ENCODE measurements at places on chromosomes 7 and 10. TPM values are rescaled to one million over a fixed set of nuclear protein-coding genes. Genes with fewer than 3 reads are reported as not detected.
A peak's percentile ranks its signal among the peaks of the same experiment; 100 is the strongest.

- H3K4me1 ChIP-seq, result no peaks in the 10 kb centered on the region
- H3K36me3 ChIP-seq, result no peaks in the 10 kb centered on the region
- no peak overlapping the region for H3K27ac ChIP-seq
Observed at GRCh38 chr10:17882557-17882956, 69.2 kb upstream of the SLC39A12 start.

DNA sequence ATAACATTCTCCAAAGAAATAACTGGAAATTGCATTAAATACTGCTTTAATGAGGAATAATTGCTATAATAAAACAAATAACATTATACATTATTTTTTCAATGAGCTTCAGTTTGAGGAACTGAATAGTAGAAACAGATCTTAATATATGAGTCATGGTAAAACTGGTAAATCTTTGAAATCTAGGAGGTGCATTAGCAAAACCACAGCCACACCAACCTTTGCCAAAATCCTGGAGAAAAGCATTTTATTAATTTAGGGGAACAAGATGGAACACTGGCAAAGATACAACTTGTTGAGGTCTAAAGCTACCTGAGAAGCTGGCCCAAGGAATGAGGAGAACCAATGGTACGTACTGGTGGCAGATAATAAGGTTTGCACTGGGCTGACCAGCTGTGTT, 5.4 kb upstream of the ASL start:
- DNase-seq, result no peak
- H3K27ac ChIP-seq, result no peak overlapping the region
- no peaks in the 10 kb centered on the region for H3K4me1 ChIP-seq
- no peak overlapping the region for H3K4me3 ChIP-seq

The NPC1L1 gene
- total RNA-seq, result not detected

- H3K4me1 ChIP-seq, result peaks cover 30% of the 10 kb centered on the region
- no peaks in the 10 kb centered on the region for H3K27me3 ChIP-seq
- DNase-seq, result no peak
- H3K36me3 ChIP-seq, result no peaks in the 10 kb centered on the region
- peak overlapping the region; percentile 23 for H3K4me3 ChIP-seq
Observed at GRCh38 chr10:75166623-75166972, 44.0 kb upstream of the VDAC2 start.

The NEUROD6 gene
- not detected for total RNA-seq

The ZMIZ1 gene
- 34.7 TPM for total RNA-seq

The ZNF789 gene
- total RNA-seq, result 12.3 TPM

The MINDY4 gene
- 2.4 TPM for total RNA-seq

- H3K36me3 ChIP-seq, result peaks cover 21% of the 10 kb centered on the region
- H3K27ac ChIP-seq, result no peak overlapping the region
- no peak overlapping the region for H3K4me3 ChIP-seq
- H3K27me3 ChIP-seq, result no peaks in the 10 kb centered on the region
Observed at GRCh38 chr10:12213621-12214020, 17.6 kb downstream of the CDC123 start.

DNA sequence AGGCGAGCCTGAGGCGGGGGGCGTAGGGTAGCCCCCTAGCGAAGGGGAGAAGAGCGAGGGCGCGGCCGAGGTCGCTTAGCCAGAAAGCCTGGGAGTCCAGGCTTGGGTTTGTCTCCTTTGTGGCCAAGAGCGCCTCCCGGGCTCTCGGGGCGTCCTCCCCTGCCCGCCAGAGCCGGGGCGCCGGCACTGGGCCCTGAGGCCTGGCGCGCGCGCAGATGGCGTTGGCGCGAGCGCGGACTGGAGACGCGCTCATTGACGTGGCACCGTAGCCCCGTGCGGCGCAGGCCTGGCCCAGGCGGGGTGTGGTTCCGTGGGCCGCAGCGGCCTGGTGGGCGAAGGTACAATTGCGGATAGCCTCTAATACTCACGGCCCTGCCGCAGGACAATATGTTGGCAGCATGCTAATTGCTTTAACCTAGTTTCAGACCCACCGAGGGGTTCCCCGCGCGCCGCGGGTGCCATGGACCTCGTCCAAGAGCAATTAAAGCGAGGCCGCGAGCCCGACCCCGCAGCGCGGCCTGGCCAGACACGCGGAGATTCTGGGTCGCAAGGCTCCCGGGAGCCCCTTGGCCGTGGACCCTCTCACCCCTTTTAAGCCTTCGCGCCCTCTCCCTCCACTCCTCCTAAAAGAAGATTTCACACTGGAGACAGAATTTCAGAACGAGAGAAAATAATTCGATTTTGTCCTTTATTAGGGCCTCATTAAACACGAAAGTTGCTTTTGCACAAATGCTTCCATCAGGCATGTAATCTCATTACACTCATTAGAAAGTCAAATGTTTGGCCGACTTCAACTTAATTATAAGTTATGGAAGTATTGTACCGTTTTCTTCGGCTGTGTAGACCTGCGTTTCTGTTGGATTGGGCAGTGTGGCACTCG, 3.1 kb downstream of the PTF1A start:
- H3K4me3 ChIP-seq, result no peak overlapping the region
- H3K27me3 ChIP-seq, result peaks cover 27% of the 10 kb centered on the region
- no peaks in the 10 kb centered on the region for H3K36me3 ChIP-seq
- no peaks in the 10 kb centered on the region for H3K4me1 ChIP-seq
- H3K27ac ChIP-seq, result no peak overlapping the region

The VAX1 gene
- total RNA-seq, result not detected

The CHST3 gene
- total RNA-seq, result 0.07 TPM

The LIPM gene
- not detected for total RNA-seq

DNA sequence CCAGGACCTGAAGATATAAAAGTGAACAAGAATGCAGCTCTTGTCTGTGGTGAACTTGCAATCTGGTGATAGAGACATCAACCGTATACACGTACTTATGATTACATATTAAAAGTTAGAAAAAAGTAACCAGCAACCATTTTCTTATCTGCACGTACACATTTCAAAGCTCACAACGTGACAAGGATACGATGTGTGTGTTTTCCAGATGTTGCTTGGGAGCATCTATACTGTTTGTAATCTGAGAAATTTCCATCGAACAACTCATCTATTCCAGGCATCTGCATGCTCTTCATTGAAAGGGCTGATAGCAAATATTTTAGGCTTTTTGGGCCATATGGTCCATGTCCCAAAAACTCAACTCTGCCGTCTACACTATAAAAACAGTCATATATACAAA, 23.3 kb downstream of the MALRD1 start:
- H3K4me3 ChIP-seq, result no peak overlapping the region
- H3K27me3 ChIP-seq, result no peaks in the 10 kb centered on the region
- H3K4me1 ChIP-seq, result no peaks in the 10 kb centered on the region
- no peaks in the 10 kb centered on the region for H3K36me3 ChIP-seq

DNA sequence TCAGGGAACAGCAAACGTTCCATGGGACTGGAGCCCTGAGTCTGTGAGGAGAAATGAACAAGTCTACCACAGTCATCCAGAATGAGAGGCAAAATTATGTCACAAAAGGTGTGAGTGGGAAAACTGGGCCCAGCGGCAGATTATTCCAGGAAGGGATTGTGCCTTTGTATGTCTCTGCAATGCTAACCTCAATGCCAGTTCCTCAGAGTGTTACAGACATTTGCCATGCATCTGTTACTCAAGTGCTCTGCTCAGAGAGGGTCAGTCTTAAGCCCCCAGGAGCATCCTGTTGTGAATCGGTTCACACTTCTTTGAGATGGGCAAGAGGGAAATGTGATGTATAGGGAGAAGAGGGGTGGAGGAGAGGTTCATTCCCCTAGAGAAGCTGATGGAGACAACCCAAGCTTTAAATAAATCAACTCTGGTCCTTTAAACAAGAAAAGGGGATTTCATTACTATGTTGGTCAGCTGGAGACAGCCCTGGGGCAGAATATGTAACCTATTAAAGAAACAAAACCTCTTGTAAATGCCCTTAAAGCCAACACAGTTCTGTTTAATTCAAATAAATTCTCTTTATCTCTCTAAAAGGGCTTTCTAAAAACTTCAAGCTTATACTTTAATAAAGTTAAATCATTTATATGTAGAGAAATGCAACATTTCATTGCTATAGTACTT, 85.9 kb upstream of the GRB10 start:
- H3K4me1 ChIP-seq, result no peaks in the 10 kb centered on the region
- H3K36me3 ChIP-seq, result no peaks in the 10 kb centered on the region
- no peak overlapping the region for H3K4me3 ChIP-seq
- H3K27me3 ChIP-seq, result peaks cover 3% of the 10 kb centered on the region

The CTAGE15 gene
- total RNA-seq, result not detected

DNA sequence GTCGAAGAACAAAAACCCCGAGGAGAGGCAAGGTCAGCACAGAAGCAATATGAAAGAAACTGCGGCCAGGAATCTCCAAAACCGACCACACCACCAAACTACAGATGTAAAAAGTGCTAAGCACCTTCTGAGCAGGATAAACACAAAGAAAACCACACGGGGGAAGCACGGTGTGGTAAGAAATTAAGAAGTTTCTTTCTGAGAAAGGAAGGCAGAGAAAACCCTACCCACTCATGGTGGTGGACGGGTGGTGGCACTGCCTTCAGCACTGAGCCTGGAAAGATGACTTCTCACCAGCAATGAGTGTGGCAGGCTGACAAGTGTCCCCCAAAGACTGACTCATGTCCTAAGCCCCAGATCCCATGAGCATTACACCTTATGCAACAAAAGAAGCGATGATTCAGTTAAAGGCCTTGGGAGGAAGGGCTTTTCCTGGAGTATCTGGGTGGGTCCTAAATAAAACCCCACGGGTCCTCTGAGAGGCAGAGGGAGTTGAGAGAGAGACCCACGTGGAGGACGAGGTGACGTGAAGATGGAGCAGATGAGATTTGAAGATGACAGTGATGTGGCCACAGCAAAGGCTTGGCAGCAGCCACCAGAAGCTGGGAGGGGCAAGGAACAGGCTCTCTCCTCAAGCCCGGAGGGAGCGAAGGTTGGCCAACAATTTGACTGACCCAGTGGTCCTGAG, 124.9 kb downstream of the DLG5 start:
- DNase-seq, result peak; percentile 23
- H3K36me3 ChIP-seq, result no peaks in the 10 kb centered on the region
- no peak overlapping the region for H3K4me3 ChIP-seq
- H3K27me3 ChIP-seq, result no peaks in the 10 kb centered on the region
- no peak overlapping the region for H3K27ac ChIP-seq

The WEE2 gene
- total RNA-seq, result not detected

The NEUROG3 gene
- total RNA-seq, result not detected

The SPDYE11 gene
- total RNA-seq, result not detected

- H3K4me3 ChIP-seq, result no peak overlapping the region
- peaks cover 18% of the 10 kb centered on the region for H3K4me1 ChIP-seq
- no peak overlapping the region for H3K27ac ChIP-seq
- H3K36me3 ChIP-seq, result no peaks in the 10 kb centered on the region
Observed at GRCh38 chr7:2106924-2107323, 125.8 kb downstream of the MAD1L1 start.

DNA sequence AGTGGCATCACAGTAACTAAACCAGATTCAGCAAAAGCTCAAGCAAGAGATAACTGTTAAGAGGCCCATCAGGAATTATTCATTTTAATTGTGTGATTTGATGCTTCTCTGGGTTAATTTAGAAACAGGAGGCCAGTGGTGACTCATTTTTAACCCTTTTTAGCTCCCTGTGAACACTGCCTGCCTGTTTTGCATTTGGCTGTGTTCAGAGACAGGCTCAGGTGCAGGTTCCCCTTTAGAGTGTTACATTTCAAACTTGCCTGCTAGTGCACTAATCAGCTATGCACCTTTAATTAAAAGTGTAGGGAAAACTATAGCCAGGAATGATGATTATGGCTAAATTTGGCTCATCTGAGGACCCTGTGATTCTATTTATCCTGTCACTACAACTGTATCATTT, 6.5 kb downstream of the STAMBPL1 start:
- H3K36me3 ChIP-seq, result no peaks in the 10 kb centered on the region
- no peak overlapping the region for H3K4me3 ChIP-seq
- peaks cover 64% of the 10 kb centered on the region for H3K4me1 ChIP-seq
- no peak for DNase-seq
- no peaks in the 10 kb centered on the region for H3K27me3 ChIP-seq

- H3K4me1 ChIP-seq, result no peaks in the 10 kb centered on the region
- no peak for DNase-seq
- no peaks in the 10 kb centered on the region for H3K27me3 ChIP-seq
- no peak overlapping the region for H3K27ac ChIP-seq
Observed at GRCh38 chr10:122665946-122666345, 33.7 kb downstream of the C10orf120 start.

DNA sequence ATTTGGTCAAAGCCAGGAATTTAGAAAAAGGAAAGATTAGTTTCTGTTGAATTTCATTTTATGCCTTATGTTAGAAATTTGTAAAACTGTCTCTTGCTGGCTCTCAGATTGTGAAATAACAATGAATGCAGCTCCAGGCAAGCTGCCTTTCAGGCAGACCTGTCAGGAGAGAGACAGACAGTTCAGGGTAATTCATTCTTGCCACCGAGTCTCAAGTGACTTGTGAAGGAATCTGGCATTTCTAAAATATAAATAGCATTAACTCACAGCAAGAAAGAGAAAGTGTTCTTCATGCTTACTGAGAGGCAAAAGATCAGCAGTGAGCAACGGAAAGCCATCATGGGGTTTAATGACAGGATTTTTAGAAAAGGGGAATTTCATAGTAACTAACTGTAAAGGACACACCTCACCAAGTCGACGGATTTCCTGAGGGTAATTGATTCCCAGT, 442.3 kb upstream of the AKR1E2 start:
- no peak for DNase-seq
- no peak overlapping the region for H3K27ac ChIP-seq
- H3K36me3 ChIP-seq, result no peaks in the 10 kb centered on the region
- no peaks in the 10 kb centered on the region for H3K27me3 ChIP-seq

The HPS1 gene
- total RNA-seq, result 58.3 TPM

DNA sequence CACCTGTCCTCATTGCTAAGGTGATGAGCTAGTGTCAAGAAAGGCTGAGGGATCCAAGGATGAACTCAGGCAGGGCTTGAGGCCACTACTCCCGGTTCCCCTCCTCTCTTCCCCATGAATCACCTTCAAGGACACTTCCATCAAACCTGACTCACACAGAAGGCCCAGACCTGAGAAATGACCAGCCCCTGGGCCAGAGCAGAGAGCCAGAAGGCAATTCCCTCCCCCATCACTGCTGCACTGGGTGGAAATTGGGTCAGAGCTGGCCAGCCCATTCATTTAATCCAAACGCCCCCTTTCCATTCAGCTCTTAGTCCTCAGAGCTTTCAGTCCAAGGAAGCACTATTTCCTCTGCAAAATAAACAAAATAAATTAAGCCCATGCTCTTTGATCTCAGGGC, 182.0 kb downstream of the KCNMA1 start:
- H3K4me3 ChIP-seq, result no peak overlapping the region
- no peaks in the 10 kb centered on the region for H3K27me3 ChIP-seq
- no peaks in the 10 kb centered on the region for H3K36me3 ChIP-seq
- DNase-seq, result no peak
- H3K4me1 ChIP-seq, result no peaks in the 10 kb centered on the region

DNA sequence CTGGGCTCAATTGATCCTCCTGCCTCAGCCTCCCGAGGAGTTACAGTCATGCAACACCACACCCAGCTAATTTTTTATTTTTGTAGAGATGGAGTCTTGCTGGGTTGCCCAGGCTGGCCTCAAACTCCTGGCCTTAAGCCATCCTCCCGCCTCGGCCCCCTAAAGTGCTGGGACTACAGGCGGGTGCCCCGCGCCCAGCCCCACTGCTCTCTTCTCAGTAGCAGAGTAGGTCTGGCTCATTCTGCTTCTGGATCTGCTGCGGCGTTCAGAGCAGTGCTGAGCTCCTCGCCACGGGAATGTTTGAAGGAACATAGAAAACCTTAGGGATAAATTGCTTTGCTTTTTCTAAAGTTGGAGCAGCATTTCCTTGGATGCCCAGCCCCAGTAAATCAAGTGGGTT, 27.4 kb downstream of the WIPI2 start:
- H3K4me3 ChIP-seq, result no peak overlapping the region
- no peak overlapping the region for H3K27ac ChIP-seq
- no peak for DNase-seq
- H3K27me3 ChIP-seq, result no peaks in the 10 kb centered on the region

GRCh38 chr10:47402641-47403301, 18.7 kb upstream of the ZNF488 start:
- no peak overlapping the region for H3K27ac ChIP-seq
- no peak for DNase-seq
- H3K27me3 ChIP-seq, result no peaks in the 10 kb centered on the region

Data from CD8-positive, alpha-beta memory T cell (primary cell).